HT1080 (cell line): ENCODE measurements at places on chromosomes 5 and 9.

- DNase-seq: no peak
Observed at GRCh38 chr5:7394889-7395431, 978 bp upstream of the ADCY2 start.

- DNase-seq: no peak
Observed at GRCh38 chr9:886886-887285, 45.4 kb downstream of the DMRT1 start.

DNA sequence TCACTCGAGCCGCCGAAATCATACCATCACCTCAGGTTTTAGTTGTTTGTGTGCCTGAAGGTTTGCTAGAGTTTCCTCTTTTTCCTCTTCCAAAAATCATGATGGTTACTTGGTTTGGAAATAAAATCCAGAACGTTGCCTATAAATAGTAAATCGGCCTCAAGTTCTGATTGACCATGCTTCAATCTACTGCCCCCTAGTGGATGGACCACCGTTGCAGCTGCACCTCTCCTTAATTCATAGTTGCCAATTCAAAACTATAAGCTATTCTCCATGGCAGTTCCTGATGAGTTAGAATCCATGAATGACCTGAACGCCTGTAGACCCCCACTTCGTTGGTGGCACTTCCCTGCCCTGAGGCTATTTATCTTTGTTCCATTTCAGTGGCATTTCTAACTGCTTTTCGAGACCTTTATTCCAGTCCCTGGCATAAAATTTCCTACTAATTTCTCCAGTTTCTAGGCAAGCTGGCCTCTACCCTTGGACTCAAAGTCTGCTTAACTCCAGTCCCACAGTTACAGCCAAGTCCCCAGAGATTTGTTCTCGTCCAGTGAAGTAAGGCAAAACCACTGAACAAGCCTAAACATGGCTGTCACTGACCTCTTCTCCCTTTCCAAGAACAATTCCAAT lies 422.6 kb downstream of the EFNA5 start:
- DNase-seq: peak; percentile 40

- DNase-seq: no peak
Observed at GRCh38 chr5:105088102-105088501, 1525.5 kb upstream of the NUDT12 start.

DNA sequence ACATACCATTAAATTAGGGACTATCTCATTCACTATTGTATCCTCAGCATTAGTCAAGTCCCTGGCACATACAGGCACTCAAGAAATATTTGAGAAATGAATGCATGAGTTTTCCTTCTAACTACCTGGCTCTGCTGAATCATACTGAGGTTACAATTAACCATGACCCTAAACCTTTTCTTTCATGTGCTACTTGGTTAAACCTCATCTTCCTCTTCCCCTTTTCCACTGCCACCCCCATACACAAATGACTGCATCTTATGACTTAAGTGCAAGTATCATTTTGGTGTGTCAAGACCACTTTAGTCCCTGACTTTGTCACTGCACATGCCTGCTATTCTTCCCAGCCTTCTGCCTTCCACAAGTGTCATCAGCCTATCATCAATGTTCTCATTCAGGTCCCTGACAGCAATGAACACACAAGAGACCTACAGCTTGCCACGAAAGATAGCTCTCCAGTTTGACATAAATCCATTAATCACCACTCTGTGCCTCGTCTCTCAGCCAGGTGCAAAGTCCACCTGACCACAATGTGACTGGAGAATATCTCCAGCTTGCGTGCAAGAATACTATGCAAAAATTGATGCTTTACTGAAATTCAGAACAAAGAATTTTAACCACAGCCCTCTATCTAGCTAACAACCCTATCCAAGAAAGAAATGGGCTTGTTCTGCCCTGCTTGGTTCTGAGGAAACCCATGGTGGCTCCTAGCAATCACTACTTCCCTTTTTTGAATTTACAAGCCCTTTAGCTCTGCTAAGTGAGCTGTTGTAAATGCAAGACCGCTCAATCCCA lies 74.5 kb downstream of the MAPKAP1 start:
- DNase-seq: peak; percentile 92

- peak; percentile 97 for DNase-seq
Observed at GRCh38 chr5:6158974-6159831, 219.1 kb downstream of the MED10 start.

DNA sequence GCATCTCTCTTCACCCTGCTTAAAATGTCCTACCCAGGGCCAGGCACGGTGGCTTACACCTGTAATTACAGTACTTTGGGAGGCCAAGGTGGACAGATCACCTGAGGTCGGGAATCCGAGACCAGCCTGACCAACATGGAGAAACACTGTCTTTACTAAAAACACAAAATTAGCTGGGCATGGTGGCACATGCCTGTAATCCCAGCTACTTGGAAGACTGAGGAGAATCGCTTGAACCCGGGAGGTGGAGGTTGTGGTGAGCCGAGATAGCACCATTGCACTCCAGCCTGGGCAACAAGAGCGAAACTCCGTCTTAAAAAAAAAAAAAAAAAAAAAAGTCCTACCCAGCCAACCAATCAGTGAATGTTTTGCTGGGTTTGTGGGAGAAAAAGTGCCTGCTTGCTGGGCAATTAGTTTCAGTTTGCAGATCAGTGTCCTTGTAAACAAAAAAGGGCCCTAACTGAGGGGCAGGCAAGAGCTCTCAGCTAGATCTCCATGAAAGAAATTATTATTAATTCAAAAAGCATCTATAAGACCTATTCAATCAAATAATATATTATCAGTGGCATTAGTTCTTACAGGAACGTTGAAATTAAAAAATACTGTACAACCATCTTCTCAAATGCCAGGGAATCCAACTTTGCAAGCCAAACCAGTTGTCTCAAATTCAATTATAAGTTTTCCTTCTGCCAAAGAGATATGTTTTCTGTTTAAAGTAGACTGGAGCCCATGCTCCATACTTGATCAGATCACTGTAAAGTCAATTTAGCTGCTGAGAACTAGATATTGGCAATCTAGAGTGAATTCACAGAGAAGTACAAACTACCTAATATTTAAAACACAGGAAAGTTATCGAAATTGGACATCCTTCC lies 3.9 kb downstream of the MEGF9 start:
- DNase-seq: no peak

GRCh38 chr5:109688630-109688969 lies 1.1 kb upstream of the MAN2A1 start:
- no peak for DNase-seq

GRCh38 chr5:138469540-138470321 lies 4.5 kb downstream of the EGR1 start:
- no peak for DNase-seq
